ENCODE measurements at places on chromosomes 6 and 20. TPM values are rescaled to one million over a fixed set of nuclear protein-coding genes. Genes with fewer than 3 reads are reported as not detected.

Gene GABRR1
- not detected for total RNA-seq

Gene TUBB2B
- total RNA-seq, result 2.9 TPM

Gene MICAL1
- 28.4 TPM for total RNA-seq

Gene PROCR
- 309 TPM for total RNA-seq

Gene KHDC1
- 0.85 TPM for total RNA-seq

Gene SLC4A11
- total RNA-seq, result 4.1 TPM

Gene PRRC2A
- 39.4 TPM for total RNA-seq

Gene ARMC2
- 2.1 TPM for total RNA-seq

Gene HLA-DRA
- total RNA-seq, result not detected

Gene SLC22A16
- total RNA-seq, result not detected

Gene LTB
- total RNA-seq, result 2.3 TPM

Gene OPN5
- not detected for total RNA-seq

Gene CRISP2
- not detected for total RNA-seq

Gene C20orf173
- not detected for total RNA-seq

Gene MAN1A1
- total RNA-seq, result 19.2 TPM

Gene ENPP5
- not detected for total RNA-seq

Gene SCGN
- total RNA-seq, result not detected

Gene SNTA1
- total RNA-seq, result 6.2 TPM

Gene POPDC3
- 0.19 TPM for total RNA-seq

Gene SLC24A3
- 0.19 TPM for total RNA-seq

Gene NHSL1
- 21.8 TPM for total RNA-seq

Gene DAAM2
- total RNA-seq, result 0.38 TPM

Gene MATN4
- total RNA-seq, result not detected

Gene APOM
- total RNA-seq, result 0.19 TPM

Gene METTL24
- total RNA-seq, result not detected

Gene TBX18
- 29.8 TPM for total RNA-seq

Gene NKAIN4
- total RNA-seq, result not detected

Gene BMP6
- total RNA-seq, result 190 TPM

Gene VWA7
- total RNA-seq, result 0.09 TPM

Gene TRIM40
- total RNA-seq, result not detected

Gene TRIM15
- total RNA-seq, result not detected

Gene HCK
- not detected for total RNA-seq

Gene ERGIC3
- 306 TPM for total RNA-seq

Gene IMPG1
- not detected for total RNA-seq

Gene HMGCLL1
- under 0.01 TPM for total RNA-seq

Gene POM121L2
- total RNA-seq, result not detected

Gene LY6G6C
- total RNA-seq, result not detected

Gene SLC22A23
- 4.4 TPM for total RNA-seq
